Glutamatergic neuron (in vitro differentiated cells): ENCODE measurements at places on chromosomes 13 and 19.

- DNase-seq, result no peak
Measured at GRCh38 chr13:83229574-83230305, 652.5 kb downstream of the SLITRK1 start.

DNA sequence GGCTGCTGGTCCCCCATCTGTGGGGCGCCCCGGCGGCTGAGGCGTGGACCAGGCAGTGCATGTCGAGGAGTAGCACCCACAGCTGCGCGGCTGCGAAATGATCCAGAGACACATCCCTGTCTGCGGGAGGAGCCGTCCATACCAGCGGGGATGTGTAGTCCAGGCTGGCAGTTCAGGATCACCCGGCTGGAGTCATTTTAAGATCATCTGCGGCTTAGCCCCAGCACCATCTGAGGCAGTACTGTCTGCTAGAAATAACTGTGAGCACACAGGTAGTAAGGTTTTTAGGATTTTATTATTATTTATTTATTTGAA lies 3.1 kb downstream of the ADAT3 start:
- DNase-seq, result no peak

DNA sequence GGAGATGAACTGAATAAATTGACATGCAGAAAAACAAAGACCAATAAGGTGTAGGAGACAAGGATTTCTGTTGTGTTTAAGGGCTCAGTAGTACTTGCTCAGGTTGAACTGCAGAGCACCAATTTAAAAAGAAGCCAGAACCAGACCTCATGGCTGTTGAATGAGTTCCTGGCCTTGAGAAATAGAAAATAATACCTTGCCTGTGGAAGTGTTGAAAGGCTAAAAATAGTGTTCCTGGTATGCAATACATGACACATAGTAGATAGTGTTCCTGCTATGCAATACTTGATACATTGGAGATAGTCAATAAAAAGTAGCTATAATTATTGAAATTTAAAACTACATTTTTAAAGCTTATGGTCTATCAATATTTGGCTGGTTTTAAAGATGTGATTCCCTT lies 595.8 kb downstream of the PCDH9 start:
- DNase-seq, result no peak

DNA sequence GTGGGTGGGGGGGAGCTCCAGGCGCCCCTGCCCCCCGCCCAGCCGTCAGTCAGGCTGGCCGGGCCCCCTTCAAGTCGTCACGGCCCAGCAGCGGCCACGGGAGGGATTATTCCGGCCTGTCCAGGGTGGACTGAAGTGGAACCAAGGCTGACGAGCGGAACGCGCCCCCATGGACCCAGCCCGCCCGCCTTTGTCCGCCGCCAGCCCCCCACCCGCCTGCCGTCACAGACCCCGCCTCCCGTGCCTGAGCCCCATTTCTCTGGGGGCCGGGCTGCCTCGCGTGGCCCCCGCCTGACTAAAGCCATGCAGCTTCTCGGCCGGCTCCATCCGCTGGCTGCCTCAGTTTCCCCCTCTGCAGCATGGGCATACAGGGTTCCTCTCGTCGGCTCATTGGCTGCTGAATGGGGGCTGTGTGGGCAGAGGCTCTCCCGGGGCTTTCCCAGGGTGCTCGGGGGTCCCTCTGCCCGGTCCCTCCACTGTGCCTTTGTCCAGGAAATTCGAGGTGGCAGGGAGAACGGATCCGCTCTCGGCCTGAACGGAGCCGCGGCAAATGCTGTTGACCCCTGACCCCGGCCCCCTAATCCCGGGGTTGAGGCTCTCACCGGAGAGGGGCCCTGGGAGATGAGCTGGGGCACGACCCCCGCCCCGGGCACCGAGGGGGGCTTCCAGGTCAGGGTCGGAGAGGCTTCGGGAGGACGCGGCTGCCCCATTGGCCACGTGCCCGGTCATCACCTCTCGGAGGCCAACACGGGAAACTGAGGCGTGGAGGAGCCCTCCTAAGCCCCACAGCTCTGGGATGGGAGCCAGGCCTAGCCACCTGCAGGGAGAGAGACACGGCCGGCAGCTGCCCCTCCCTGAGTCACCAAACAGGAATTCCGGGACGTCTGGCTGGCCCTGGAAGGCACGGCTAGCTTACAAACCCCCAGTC lies 27.4 kb downstream of the EFNA2 start:
- DNase-seq, result no peak

DNA sequence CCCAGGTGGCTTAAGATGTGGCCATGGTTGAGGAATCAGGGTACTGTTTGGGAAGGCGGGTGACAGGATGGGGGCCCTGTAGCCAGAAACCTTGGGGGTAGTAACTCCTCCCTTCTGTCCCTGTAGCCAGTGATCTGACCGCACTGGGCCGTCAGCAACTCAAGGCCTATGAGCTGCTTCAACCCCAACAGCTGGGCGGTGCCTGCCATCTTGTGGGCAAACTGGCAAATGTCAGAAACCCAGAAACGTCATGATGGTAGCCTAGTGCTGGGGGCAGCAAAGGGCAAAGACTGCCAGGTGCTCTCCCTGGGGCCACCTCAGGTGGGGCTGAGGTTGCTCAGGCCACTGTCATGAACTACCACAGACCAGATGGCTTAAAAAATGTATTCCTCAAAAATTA lies 3.5 kb downstream of the COPE start:
- DNase-seq, result peak; percentile 73

- DNase-seq, result no peak
Measured at GRCh38 chr19:7280940-7281666, 13.1 kb downstream of the INSR start.

GRCh38 chr19:50712833-50713232 lies 6.8 kb downstream of the SHANK1 start:
- no peak for DNase-seq

DNA sequence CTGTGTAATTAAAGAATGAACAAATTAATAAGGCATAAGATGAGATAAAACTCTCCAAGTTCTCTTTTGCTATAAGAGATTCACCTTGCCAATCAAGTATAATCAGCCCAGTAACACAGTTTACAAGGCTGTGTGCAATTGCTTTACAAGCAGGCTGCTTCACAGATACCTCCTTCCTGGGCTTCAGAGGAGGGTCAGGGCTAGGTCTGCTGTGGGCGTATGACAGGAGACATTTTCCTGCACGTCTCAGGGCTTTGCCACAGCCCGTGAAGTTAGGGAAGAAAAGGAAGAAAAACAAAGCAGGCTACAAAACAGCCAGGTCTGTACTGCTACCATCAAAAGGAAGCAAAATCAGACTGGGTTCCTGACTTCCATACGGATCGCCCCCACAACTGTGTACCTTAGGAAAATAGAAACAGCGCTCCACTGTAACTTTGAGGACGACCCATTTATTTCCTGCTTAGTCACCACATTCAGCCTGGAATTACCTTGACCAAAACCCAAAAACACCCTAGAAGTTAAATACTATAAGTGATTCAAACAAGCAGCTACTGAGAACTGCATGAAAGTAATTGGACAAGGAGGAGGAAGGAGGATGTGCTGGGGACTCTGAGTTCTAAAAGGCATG lies 12.4 kb downstream of the EFNB2 start:
- no peak for DNase-seq

GRCh38 chr19:19817357-19817756 lies 4.2 kb downstream of the ZNF506 start:
- no peak for DNase-seq

DNA sequence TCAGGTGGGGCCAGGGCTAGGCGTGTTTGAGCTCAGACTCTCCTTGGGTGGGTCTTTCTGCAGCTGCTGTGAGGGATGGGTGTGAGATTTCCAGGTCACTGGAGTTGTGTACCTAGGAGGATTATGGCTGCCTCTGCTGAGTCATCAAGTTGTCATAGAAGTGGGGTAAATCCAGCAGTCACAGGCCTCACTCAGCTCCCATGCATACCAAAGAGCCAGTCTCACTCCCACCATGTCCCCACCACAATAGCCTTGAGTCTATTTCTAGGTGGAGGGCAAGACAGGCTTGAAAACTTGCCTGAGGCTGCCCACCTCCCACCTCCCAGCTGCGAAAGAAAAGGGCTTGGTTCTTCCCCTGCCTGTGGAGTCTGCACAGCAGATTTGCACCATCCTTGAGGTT lies 194.0 kb upstream of the PCDH17 start:
- DNase-seq, result no peak

GRCh38 chr19:18537431-18537830 lies 5.9 kb downstream of the FKBP8 start:
- no peak for DNase-seq
